ENCODE measurements at places on chromosomes 11 and 22.

- H3K27me3 ChIP-seq, result peaks cover 7% of the 10 kb centered on the region
- H3K36me3 ChIP-seq, result no peaks in the 10 kb centered on the region
- peaks cover 27% of the 10 kb centered on the region for H3K4me1 ChIP-seq
- peak; percentile 55 for DNase-seq
- no peak overlapping the region for H3K4me3 ChIP-seq
Measured at GRCh38 chr11:16945671-16946469, 68.3 kb downstream of the PLEKHA7 start.

- H3K36me3 ChIP-seq, result no peaks in the 10 kb centered on the region
- peaks cover 75% of the 10 kb centered on the region for H3K4me1 ChIP-seq
- no peaks in the 10 kb centered on the region for H3K27me3 ChIP-seq
- H3K27ac ChIP-seq, result peak overlapping the region; percentile 97
- DNase-seq, result peak; percentile 10
Measured at GRCh38 chr11:46917109-46917761, 1.1 kb downstream of the LRP4 start.

GRCh38 chr11:134628426-134628825 lies 216.4 kb upstream of the B3GAT1 start:
- DNase-seq, result no peak
- H3K27me3 ChIP-seq, result peaks cover 30% of the 10 kb centered on the region
- H3K36me3 ChIP-seq, result no peaks in the 10 kb centered on the region
- H3K27ac ChIP-seq, result no peak overlapping the region
- no peak overlapping the region for H3K4me3 ChIP-seq

- H3K27me3 ChIP-seq, result no peaks in the 10 kb centered on the region
- H3K36me3 ChIP-seq, result peaks cover 13% of the 10 kb centered on the region
- H3K4me1 ChIP-seq, result peaks cover 63% of the 10 kb centered on the region
- DNase-seq, result no peak
- peak overlapping the region; percentile 80 for H3K27ac ChIP-seq
Measured at GRCh38 chr22:25025491-25026400, 73.2 kb downstream of the KIAA1671 start.

GRCh38 chr11:63897459-63898146 lies 19.4 kb downstream of the RCOR2 start:
- no peak overlapping the region for H3K4me3 ChIP-seq
- H3K27ac ChIP-seq, result no peak overlapping the region
- H3K27me3 ChIP-seq, result peaks cover 4% of the 10 kb centered on the region
- H3K36me3 ChIP-seq, result peaks cover 69% of the 10 kb centered on the region
- DNase-seq, result no peak

GRCh38 chr11:15157181-15157580 lies 42.5 kb downstream of the INSC start:
- no peak overlapping the region for H3K4me3 ChIP-seq
- H3K27me3 ChIP-seq, result peaks cover 14% of the 10 kb centered on the region
- DNase-seq, result no peak
- H3K36me3 ChIP-seq, result no peaks in the 10 kb centered on the region
- no peak overlapping the region for H3K27ac ChIP-seq
- H3K4me1 ChIP-seq, result peaks cover 26% of the 10 kb centered on the region

DNA sequence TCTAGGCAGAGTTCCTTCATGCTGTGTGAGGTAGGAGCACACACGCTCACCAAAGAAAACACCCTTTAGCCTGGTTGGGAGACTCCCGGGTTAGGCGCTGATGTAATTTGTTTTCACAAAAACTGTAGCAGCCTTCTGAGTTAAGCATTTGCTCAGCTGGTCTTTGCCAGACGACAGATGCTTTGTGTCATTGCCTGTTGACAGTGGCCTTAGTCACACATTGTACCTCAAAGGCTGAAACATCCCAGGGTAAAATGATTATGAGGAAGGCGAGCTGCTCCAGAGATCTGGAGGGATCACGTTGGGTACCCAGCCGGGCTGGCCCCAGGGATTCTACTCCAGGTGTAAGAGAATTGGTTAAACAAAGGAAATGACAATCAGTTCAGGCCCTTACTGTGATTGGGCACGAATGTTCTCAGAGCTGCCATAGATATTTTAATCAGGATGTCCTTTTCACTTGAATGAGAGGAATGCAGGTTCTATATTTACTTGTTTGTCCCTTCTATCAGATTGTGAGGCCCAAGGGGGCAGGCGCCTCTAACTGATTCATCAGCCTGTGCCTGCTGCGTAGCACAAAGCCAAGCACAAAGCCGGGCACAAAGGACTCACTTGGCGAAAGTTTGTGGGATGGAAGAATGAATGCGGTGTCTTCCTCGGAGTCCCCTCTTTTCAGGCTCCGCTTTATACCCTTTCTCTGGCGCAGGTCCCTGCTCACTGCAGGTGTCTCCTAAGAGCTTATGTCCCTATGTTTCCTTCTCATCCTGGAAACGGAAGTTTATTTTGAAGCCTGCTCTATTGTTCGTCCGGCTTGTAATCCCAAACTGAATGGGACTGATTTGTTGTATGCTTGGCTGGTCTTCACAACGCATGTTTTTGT lies 47.1 kb downstream of the ADM start:
- H3K4me3 ChIP-seq, result no peak overlapping the region
- DNase-seq, result no peak
- peaks cover 19% of the 10 kb centered on the region for H3K4me1 ChIP-seq

All from nephron progenitor cell (in vitro differentiated cells).